ENCODE measurements at places on chromosomes 3 and 15. TPM values are rescaled to one million over a fixed set of nuclear protein-coding genes. Genes with fewer than 3 reads are reported as not detected.

CLDN18 gene
- total RNA-seq, result not detected

CCR9 gene
- not detected for total RNA-seq

GOLGA8J gene
- total RNA-seq, result not detected

MCF2L2 gene
- 0.55 TPM for total RNA-seq

GPR87 gene
- total RNA-seq, result 61.2 TPM

ABI3BP gene
- 2.7 TPM for total RNA-seq

IL16 gene
- total RNA-seq, result not detected

ANKUB1 gene
- 0.31 TPM for total RNA-seq

SCAANT1 gene
- not detected for total RNA-seq

ZNF774 gene
- total RNA-seq, result 1.7 TPM

EOMES gene
- total RNA-seq, result 1.9 TPM

BOC gene
- total RNA-seq, result 5.2 TPM

FANCD2OS gene
- not detected for total RNA-seq

TSPAN3 gene
- 86.9 TPM for total RNA-seq

SENP5 gene
- total RNA-seq, result 23.2 TPM

DNAH12 gene
- not detected for total RNA-seq

ACP3 gene
- total RNA-seq, result 0.16 TPM

CACNA1D gene
- total RNA-seq, result not detected

LEO1 gene
- total RNA-seq, result 20.3 TPM

CLEC3B gene
- not detected for total RNA-seq

CCDC54 gene
- not detected for total RNA-seq

RASL12 gene
- not detected for total RNA-seq

AMIGO3 gene
- not detected for total RNA-seq

PPP1R14D gene
- total RNA-seq, result not detected

GOLGA8T gene
- not detected for total RNA-seq

TRIM69 gene
- 4.8 TPM for total RNA-seq

CFAP20DC gene
- 10.0 TPM for total RNA-seq

CADM2 gene
- not detected for total RNA-seq

ALS2CL gene
- total RNA-seq, result 89.0 TPM

VPS8 gene
- total RNA-seq, result 19.8 TPM

MAP2K1 gene
- total RNA-seq, result 58.9 TPM

DIS3L gene
- 26.2 TPM for total RNA-seq

LEKR1 gene
- 0.30 TPM for total RNA-seq

EXD1 gene
- not detected for total RNA-seq

NEIL1 gene
- 7.7 TPM for total RNA-seq

SLC22A14 gene
- total RNA-seq, result not detected

WNT5A gene
- 25.1 TPM for total RNA-seq

TICRR gene
- 3.9 TPM for total RNA-seq
